ENCODE measurements at places on chromosomes 5 and 9.

DNA sequence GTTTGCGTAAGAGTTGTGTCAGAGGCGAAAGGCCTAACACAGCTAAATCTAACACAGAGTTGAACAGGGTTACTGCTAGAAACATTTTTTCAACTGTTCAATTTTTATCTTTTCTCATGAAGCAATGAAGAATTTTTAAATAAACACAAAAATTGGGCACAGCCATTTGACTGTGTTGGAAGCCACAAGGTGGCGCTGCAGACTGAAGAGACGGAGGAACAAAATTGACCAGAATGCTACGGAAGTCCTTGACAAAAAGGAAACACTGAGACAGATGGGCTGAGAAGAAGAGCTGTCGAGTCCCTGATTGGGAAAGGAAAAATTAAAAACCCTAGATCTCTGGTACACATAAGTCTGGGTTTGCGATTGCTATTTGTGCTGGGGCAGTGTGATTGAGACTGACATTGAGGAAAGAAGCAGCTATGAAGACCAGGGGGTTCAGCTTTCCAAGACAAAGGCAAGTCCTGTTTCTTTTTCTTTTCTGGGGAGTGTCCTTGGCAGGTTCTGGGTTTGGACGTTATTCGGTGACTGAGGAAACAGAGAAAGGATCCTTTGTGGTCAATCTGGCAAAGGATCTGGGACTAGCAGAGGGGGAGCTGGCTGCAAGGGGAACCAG, at the start of gene PCDHB9:
PCDHB9 (plus strand) TSS at position 265 of the 616 bp plus-strand sequence; CDS start at position 423, 158 bp downstream.
- no peak for DNase-seq

GRCh38 chr9:22148876-22149637, 140.0 kb upstream of the CDKN2B start:
- no peak for DNase-seq

DNA sequence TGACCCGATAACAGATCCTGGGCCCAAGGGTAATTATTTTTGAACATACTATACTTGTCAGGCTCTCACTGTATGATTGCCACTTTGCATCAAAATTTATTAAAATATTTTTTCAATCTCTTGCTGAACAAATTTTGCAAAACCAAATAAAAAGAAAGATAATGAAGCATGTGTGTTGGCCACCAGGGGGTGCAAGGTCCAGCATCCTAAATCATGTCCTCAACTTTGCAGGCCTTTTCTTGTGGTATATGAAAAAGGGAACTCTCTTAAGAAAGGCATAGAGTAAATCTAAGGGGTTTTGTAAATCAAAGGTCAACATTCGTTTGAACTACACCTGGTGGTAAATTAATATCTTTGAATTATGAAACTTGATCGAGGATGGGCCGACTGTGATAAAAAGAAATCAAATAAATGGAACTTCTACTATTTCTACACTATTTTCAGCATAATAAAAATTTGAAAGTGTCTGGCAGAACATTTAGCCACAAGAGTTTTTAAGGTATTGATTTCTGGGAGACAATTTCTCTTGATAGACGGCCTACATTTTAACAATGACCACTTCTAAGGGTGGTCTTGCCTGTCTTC, 676.5 kb downstream of the DMRTA1 start:
- DNase-seq, result no peak

DNA sequence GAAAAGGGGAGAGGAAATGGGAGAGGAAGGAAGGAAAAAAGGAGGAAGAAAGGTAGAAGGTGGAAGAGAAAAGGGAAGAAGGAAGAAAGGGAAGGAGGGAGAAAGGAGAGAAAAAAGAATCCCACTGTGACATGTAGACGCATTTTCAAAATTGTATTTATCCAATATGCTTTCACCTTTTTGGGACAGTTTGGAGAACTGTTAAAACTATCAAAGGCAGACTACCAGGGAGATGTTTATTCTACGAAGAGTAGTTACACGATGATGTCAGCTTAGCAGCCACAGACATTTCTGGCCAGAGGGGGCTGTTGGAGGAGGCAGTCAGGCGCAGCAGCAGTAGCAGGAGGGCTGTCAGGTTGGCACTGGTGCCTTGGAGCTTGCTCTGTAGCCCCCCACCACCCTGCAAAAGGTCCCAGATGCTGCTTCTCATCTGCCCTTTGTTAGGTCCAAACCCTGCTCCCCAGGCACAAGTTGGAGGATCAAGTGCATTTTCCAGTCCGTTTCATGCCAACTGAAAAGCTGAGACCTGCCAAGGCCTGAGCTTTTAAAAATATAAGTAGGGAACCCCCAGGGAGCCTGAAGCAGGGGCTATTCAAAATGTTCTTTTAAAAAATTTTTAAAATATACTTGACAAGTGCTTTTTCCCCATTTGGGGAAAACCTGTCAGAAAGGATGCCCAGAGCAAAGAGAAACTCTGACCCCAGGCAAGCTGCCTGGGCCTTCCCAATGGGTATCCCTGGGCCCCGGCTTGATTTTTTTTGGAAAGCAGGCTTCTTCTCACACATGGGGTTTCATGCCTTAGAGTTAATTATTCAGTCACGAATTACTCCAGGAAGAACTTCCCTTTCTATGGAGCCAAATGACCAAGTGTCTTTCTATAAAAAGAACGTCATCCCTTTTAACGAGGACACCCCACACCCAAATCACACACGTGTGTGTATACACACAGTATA, 203.3 kb downstream of the SLIT3 start:
- DNase-seq, result no peak

DNA sequence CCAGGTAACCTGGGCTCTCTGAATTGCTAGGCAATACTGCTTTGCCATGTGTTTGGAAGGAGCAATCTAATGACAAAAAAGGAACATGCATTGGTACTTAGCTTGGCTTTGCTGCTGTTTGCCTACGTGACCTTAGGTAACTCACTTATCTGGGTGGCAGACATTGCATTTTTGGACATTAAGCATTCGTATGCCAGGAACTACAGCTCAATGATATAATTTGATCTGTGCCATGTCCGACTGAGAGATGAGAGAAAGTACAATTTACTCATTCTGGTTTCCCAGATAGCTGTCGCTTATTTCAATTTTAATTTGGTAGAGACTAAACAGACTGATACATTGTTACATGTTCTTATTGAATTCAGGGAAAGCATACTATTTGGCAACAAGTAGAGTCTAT, 63.2 kb upstream of the FRRS1L start:
- DNase-seq, result no peak

GRCh38 chr9:114092336-114092735, 6.8 kb downstream of the KIF12 start:
- no peak for DNase-seq

GRCh38 chr5:45410304-45410995, 285.7 kb downstream of the HCN1 start:
- DNase-seq, result no peak

DNA sequence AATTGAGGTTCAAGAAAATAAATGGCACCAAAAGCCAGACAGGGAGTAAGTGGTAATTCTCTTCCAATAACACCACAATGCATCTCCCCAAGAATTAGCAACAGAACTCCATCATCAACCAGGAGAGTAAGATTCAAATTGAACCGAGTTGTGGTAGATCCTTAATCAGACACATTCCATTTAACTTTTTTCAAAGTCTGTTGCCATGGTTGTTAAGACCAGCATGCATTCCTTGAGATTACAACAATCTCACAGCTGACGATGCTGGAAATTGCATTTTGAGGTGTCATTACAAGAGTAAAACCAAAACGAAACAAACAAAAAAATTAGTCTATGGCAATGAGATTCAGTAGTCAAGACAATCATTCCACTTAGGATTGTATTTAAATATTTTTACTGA, 78.9 kb upstream of the ZNF462 start:
- no peak for DNase-seq

GRCh38 chr9:81002242-81002641, 687.1 kb downstream of the TLE1 start:
- DNase-seq, result no peak

DNA sequence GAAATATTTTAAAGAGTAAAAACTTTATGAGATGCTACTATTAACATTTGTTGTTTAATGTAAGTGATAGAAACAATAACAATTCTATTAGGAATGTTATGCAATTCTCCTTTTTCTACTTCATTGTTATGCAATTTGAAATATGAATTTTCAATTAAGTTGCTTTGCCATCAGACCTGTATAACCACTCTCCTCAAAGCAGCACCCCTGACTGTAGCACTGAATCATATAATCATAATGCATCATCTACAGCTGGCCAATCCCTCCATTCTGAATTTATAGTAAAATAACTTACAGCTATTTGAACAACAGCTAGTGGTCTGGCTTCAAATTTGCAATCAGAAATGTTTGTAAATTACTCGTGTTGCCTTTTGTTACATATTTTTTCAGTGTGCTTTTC, 29.2 kb downstream of the FBXO4 start:
- DNase-seq, result no peak

- no peak for DNase-seq
Measured at GRCh38 chr9:128995791-128996190, 32.3 kb downstream of the SH3GLB2 start.

GRCh38 chr5:59569608-59570334, 323.8 kb downstream of the PDE4D start:
- no peak for DNase-seq

- no peak for DNase-seq
Measured at GRCh38 chr5:24906689-24907088, 261.9 kb upstream of the CDH10 start.

DNA sequence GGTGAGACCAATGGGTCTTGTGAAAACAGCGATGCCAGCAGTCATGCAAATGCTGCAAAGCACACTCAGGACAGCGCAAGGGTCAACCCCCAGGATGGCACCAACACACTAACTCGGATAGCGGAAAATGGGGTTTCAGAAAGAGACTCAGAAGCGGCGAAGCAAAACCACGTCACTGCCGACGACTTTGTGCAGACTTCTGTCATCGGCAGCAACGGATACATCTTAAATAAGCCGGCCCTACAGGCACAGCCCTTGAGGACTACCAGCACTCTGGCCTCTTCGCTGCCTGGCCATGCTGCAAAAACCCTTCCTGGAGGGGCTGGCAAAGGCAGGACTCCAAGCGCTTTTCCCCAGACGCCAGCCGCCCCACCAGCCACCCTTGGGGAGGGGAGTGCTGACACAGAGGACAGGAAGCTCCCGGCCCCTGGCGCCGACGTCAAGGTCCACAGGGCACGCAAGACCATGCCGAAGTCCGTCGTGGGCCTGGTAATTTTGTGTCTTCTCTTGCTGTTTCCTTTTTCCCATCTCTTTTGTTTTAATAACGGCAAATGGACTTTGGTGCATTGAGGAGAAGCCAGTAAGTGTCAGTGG, 98.0 kb downstream of the EHMT1 start:
- no peak for DNase-seq

GRCh38 chr5:131396015-131396414, 132.2 kb downstream of the CDC42SE2 start:
- DNase-seq, result no peak

DNA sequence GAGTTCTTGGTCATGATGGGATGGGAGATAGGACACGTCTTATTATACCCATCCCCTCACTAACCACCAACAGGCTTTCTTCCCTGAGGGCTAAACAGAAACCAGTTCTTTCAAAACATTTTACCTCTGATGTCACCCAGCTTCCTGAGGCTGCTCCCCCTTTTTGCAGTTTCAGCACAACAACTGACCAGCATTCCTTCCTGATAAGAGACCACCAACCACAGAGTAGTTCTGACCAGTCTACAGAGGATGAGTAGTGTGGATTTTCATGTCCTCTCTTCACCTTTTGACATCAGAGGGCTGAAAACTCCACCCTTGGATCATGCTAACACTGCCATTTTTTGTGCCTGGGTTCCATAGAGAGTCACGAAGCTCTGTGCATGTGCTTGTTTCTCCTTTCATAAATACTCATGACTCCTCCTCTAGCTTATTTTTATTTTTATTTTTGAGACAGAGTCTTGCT, 82.6 kb downstream of the OSTF1 start:
- no peak for DNase-seq

DNA sequence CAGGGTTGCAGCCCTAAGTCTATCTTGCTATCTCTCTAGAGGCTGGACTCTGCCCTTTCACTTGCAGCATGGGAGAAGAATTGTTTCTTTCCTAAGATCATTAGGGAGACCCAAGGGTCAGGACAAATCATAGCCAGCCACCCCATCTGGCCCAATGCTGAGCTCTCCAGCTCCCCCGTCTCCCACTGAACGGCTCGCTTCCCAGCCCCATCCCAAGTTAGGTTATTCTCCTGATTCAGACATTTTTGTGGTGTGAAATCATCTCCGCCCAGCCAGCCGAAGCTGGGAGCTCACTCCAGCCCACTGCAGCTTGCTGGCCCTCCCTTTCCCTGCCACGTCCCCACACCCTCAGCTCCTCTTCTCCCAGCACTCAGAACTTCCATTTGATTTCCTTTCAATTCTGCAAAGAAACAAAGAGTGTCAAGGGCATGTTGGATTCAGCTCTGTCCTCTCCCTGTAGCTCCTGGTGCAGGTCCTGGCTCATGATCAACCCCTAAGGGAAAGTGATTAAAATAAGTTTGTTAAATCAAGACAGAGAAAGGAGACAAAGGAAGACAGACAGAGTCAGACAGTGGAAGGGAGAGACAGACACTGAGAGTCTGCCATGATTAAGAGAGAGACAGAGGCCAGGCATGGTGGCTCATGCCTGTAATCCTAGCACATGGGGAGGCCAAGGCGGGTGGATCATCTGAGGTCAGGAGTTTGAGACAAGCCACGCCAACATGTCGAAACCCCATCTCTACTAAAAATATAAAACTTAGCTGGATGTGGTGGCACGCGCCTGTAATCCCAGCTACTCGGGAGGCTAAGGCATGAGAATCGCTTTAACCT, 12.6 kb upstream of the SPARC start:
- DNase-seq, result no peak

GRCh38 chr5:118042076-118042475, 946.3 kb downstream of the DTWD2 start:
- no peak for DNase-seq

GRCh38 chr5:139396691-139397090, 1.8 kb upstream of the PROB1 start:
- no peak for DNase-seq

DNA sequence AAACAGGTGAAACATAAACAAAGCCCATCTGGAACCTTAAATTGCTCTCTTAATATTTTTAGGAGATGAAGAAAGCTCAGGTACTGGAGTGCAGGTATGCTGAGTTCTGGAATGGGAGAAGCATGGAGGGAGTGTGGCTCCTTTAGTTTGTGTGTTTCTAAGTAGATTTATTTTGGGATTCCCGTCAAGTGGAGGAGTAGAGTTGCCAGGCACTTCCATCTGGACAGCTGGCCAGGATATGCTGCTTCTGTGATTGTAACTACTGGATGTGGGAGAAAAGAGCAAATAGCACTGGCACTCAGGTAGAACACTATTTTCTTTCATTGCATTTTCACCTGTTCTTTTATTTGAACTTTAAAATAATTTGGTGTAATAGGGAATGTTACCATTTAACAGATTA, 182.3 kb upstream of the MAST4 start:
- DNase-seq, result no peak

DNA sequence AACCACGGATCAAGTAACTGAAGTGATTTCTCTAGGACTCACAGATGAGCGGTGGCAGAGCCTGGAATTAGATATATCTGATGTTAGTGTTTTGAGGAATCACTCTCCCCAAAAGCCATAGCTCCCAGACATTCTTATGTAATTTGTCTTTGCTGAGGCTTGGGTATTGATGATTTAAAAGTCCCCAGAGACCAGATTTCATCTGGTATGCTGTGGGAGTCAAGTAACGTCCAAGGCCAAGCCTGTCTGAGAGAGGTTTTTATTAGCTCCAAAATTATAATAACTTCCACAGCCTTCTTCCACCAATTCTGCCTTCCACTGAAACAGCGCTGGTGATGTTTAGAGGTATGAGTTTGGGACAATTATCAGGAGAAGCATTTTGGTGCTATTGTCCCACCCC, 21.3 kb upstream of the KCNIP1 start:
- DNase-seq, result no peak

All from T-helper 17 cell (primary cell).